ENCODE measurements at places on chromosomes 13 and 19.

DNA sequence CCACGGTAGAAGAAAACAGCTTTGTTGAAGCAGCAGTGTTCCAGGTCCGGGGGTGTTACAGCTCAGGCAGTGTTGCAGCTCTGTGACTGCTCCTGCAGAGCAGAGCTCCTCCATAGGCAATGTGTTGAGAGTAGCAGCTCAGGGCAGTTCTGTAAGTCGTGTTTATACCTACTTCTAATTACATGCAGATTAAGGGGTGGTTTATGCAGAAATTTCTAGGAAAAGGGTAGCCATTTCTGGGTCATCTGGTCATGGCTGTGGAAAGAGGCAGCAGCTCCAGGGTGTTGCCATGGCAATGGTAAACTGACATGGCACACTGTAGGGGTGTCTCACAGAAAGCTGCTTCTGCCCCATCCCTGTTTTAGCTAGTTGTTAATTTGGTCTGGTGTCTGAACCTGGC, 316.4 kb downstream of the GPC5 start:
- DNase-seq, result no peak

DNA sequence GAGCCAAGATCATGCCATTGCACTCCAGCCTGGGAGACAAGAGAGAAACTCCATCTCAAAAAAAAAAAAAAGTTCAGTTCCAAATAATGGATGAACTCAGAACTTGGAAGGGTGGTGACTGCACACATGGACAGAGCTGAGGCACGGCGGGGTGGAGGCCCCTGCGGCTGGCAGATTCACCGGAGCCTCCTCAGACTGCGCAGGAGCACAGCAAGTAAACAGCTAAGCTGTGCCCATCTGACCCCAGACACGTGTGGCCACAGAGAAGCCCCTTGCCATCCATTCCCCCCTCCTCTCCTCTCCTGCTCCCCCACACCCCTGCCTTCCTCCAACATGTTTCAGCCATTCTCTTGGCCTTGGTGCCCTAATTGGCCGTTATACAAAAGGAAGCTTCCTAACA, 15.6 kb upstream of the PROZ start:
- DNase-seq, result no peak

GRCh38 chr13:107866032-107866940, 349.1 kb downstream of the LIG4 start:
- no peak for DNase-seq

DNA sequence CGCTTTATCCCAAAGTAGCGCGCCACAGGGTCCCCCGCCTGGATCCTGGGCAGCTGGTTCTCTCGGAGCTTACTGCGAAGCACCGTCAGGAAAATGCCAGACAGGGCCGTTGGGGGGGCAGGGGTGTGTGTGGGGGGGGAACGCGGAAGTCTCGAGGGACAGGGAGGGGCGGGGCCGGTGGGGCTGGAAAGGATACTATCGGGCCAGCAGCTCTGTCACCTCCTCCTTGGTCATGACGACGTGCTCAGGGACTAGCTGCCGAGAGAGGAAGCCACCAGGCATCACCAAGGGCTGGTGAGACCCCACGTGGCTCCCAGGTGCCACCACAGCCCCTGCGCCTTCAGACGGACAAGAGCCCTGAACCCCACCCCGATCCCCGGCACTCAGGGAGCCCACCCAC, 5.3 kb downstream of the POLR2E start:
- DNase-seq, result no peak

GRCh38 chr19:47663911-47664771, 49.1 kb upstream of the EHD2 start:
- peak; percentile 40 for DNase-seq

- DNase-seq, result no peak
Observed at GRCh38 chr13:98860491-98860890, 108.0 kb upstream of the SLC15A1 start.
